ENCODE measurements at places on chromosomes 1 and 21.

DNA sequence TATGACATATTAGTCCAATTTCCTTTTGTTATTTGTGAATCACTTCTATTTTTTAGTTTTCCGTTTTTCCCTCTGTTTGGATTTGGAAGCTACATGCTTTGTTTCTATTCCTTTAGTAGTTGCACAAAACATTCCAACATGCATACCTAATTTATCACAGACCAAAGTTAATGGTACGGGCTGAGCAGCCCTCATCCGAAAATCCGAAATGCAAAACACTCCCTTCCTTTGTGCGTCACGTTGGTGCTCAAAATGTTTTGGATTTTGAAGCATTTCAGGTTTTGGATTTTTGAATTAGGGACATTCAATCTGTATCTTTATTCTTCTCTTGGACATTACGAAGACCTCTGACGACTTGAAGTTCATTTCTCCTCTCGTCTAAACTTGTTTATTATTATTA lies 124.8 kb downstream of the PCNX2 start:
- DNase-seq: no peak

- DNase-seq: no peak
Observed at GRCh38 chr1:232704694-232705680, 75.1 kb upstream of the SIPA1L2 start.

DNA sequence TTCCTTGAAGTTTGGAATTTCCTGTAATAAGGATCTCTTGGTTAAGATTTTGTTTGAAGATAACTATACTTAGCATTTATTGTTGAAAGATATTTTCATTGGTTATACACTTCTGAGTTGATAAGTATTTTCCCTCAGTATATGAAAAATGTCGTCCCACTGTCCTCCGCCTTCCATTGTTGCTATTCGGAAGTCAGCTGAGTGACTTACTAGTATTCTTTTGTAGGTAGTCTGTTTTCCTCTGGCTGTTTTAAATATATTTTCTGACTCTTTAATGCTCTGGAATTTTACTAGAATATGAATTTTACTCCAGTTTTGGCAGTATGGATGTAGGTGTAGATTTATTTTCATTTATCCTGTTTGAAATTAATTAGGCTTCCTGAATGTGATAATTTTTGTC lies 498.7 kb upstream of the NFIA start:
- no peak for DNase-seq

DNA sequence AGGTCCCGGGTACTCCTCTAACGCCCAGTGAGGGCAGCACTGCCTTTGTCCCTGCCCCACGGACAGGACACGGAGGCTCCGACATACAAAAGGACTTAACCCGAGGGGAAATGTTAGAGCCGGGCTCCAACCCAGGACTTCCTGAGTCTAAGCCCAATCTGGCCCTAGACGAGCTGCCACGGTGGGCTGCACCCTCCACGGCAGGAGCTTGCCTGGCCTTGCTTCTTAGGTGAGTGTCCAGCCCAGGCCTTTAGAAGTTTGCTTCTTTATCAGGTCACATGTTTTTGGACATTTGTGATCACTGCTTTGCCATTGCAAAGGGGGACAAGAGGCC lies 11.0 kb upstream of the TMEM200B start:
- no peak for DNase-seq

- DNase-seq: no peak
Observed at GRCh38 chr1:9700340-9700739, 48.8 kb downstream of the PIK3CD start.
